Activated CD4-positive, alpha-beta T cell treated with anti-CD3 and anti-CD28 coated beads for 24 hours (primary cell): ENCODE measurements at places on chromosomes 5 and 9.

GRCh38 chr9:22395687-22396141 is 50.9 kb upstream of the DMRTA1 start:
- DNase-seq: no peak

DNA sequence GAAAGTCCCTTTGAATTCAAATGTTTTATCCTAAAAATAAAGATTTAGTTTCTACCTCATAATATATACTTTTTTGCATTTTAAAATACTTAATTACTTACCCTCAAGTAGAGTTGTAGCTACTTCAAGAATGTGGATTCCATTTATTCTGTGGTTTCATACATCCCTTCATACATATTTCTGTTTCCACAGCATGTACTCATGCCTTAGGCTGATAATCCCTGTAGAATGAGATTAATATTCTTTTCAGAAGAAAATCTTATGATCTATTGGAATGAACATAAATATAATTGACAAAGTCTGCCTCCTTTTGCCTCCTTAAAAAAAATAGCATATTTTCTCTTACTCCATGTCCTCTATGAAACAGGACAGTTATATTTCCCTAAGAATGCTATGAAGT is 465.7 kb downstream of the DTWD2 start:
- no peak for DNase-seq

DNA sequence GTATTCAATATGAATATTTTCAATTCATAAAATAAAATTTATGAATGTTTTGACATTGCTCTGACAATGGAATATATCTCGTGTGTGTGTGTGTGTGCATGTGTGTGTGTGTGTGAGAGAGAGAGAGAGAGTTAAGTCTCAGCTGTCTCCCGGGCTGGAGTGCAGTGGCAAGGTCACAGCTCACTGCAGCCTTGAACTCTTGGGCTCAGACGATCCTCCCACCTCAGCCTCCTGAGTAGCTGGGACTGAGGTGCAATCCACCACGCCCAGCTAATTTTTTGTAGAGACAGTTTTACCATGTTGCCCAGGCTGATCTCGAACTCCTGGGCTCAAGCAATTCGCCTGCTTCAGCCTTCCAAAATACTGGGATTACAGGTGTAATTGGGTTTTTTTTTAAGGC is 16.1 kb downstream of the G3BP1 start:
- no peak for DNase-seq

- no peak for DNase-seq
Measured at GRCh38 chr9:89600831-89601230, 4.0 kb upstream of the GADD45G start.

DNA sequence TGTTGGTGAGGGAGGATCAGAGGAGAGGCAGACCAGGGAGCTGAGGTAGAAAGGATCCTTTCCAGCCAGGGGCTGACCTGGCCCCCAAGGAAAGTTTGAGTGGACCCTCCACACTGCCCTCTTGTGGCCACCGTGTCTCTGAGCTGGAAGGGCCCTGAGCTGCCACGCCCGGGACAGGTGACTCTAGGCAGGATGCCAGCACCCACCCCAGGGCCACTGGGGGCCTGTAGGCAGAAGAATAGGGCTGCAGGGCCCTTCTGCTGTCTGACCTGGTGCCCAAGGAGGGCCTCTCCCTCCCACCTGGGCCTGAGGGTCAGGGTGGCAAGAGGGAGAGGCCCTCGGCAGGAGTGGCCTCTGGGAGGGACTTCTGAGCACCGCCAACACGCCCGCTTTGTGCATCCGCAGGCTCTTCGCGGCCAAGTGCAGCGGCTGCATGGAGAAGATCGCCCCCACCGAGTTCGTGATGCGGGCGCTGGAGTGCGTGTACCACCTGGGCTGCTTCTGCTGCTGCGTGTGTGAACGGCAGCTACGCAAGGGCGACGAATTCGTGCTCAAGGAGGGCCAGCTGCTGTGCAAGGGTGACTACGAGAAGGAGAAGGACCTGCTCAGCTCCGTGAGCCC is 76.8 kb downstream of the LMX1B start:
- peak; percentile 29 for DNase-seq

GRCh38 chr9:31700252-31701045 is 684.0 kb upstream of the ACO1 start:
- no peak for DNase-seq

- no peak for DNase-seq
Measured at GRCh38 chr5:79800979-79801827, 111.6 kb downstream of the CMYA5 start.

- peak; percentile 98 for DNase-seq
Measured at GRCh38 chr9:85940832-85941621, at the start of gene NAA35. NAA35 (plus strand) TSS chr9:85941146; CDS start chr9:85942160, 1,014 bp downstream.

- no peak for DNase-seq
Measured at GRCh38 chr5:138149530-138149929, 10.3 kb upstream of the NME5 start.

DNA sequence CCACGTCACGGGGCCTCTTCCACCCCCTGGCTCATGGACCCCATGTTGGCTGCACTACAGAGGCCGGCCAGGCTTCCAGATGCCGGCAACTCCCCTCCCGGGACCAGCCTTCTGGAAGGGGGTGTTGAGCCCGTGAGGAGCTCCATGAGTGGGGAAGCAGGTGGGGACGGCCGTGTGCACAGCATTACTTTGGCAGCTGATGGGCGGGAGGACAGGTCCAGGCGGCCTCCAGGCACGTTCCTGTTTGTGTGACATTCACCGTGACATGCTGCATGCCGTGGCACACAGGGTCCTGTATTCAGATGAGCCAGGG is 29.1 kb upstream of the ABO start:
- no peak for DNase-seq

DNA sequence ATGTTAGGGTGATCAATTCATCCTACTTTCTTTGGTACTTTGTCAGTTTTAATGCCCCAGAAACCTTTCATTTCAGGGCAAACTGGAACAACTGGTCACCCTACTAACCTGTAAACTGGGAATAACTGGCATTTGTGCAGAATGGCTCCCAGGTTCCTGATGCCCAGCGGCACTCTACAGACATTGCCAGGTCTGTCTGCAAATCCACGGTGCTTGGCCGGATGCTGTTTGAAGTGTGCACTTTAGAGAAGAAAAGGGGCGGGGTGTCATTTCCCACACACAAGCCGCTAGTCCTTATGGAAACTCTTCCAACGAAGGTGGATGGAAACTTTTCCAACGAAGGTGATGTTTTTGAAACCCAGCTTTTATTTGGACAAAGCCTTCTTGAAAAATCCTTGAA is 49.9 kb upstream of the OTULINL start:
- no peak for DNase-seq

DNA sequence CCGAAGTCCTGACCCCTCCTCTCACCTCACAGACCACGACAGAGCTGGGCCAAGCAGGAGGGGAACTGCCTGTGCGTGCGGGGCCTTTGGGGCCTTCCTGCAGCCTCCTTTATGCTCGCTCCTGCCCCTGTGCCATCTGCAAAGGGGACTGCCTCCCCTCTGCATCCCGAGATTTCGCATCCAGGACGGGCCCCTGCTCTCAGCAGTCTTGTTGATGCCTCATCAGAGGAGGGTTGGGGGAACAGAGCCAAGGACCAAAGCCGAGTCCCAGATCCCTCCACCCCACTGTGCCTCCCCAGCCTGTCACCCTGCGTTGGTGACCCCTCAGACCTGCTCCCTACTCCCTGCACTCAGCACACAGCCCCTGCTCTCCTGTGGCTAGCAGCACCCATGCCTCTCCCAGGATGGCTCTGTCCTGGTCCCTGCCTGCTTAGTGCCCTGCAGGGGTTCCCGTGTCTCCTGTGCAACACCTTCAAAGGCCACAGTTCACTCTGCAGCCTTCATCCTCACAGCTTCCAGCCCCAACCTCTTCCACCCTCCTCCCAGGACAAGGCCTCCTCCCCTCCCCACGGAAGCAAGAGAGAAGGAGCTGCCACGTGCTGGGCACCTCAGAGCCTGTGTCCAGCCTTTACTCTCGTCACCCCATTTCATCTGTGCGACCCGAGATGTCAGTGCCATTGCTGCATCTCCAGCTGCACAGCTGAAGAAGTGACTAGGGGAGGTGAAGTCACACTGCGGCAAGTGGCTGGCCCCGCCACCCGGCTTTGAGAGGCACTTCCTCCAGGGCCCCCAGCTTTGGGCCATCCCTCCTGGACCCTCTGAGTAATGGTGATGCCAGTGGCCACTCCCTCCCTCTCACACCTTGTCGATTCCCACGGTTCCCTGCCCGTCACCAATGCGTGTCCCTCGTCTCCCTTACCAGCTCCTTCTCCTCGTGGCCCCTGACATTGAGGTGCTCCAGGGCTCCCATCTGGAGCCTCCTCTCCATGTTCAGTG is 62.6 kb upstream of the LRRTM2 start:
- DNase-seq: no peak

DNA sequence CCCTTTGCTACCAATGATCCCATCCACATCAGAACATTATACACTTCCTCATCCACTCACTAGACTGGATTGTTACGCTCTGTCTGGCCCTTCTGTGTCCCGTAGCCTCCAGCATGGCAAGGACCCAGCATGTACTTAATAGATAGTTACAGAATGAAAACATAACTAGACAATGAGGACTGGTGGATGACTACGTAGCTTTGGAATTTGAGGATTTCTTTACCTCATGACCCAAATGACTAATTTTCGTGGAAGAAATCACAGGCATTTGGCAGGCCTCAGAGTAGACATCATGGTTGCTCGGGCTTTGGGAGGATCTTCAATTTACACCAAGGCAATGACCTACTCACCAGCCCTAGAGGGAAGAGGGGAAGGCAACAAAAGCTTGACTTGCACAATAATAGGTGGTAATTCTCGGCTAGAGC is 299.8 kb downstream of the TLE1 start:
- no peak for DNase-seq

GRCh38 chr5:136210259-136210658 is 17.3 kb upstream of the SMIM32 start:
- no peak for DNase-seq

DNA sequence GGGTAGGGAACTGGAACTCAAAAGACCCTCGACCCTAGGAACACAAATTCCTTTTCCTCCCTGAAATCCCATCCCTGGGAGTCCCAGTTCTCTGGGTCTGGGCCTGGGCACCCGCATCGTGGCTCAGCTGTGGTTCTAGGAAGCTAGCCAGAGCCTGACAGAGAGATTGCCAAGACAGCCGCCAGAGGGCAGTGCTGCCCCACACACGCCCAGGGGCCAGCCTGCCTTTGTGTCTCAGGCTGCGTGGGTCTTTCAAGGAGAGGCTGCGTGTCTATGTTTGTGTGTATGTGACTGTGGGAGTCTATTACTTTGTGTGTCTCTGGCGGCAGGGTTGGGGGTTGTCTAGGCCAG is 32.0 kb upstream of the TTLL11 start:
- peak; percentile 61 for DNase-seq

DNA sequence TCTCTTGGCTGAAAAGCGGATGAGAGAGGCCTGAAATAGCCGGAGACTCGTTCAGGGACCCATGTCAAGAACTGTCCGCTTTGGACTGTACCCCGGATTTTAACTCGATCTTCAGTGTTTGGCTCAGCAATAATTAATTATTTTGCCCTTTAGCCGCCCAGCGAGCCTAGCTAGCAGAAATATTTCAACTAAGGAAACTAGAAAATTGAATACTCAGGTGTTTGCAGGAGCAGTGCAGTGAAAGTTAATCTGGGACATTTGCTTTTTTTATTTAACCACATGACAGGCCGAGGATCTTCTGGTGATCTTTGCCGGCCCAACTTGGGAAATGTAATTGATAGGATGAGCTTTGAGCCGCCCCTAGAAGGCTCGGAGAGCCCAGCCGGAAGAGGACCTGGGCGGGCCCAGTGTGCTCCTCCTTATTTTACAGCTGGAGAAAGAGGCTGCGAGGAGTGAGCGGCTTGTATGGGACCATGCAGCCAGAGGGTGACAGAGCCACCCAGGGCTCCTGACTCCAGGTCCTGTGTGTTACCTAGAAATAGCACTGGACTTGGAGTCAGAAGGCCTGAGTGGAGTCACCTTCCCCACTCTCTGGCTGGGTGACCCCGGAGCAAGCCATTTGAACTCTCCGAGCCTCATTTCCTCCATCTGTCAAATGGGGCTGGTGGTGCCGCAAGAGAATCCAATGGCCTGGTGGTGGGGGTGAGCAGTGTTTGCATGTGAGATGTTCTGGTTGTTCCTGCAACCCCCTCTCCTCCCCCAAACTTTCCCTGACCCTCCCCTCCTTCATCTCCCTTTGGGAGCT is 2.4 kb downstream of the PPARGC1B start:
- DNase-seq: no peak

DNA sequence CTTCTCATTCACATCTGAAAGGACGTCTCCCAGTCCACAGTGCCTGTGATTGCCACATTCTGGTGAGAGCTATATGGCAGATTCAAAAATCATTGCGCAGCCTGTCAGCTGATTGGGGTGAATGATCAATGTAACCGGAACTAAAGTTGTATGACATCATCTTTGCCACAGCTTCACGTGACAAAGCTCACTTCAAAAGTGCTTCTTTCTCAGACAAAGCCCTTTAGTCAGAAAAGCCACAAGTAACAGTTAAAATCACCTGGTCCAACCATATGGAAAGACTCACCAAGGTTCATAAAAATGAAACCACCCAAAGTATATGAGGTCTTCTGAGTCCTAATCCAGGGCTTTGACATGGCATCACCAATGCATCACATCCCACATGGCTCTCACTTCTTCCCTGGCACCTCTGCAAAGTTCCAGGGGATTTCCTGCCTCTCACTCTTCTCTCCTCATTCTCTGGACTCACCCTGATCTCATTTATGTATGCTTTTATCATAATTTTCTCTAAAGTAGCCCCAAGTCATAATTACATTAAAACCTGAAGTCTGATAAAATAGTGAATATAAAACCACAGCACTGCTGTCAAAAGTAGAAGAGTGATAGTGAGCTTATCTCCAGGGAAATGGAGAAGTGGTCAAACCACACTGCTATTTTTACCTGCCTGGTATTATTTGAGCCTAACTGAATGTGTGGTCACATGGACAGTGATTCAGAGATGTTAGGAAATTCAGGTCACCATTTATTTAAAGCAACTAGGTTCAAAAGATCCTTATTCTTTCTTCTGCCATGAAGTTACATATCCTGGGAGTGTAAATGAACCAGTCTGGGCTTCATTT is 193.1 kb upstream of the PTGER4 start:
- peak; percentile 15 for DNase-seq

DNA sequence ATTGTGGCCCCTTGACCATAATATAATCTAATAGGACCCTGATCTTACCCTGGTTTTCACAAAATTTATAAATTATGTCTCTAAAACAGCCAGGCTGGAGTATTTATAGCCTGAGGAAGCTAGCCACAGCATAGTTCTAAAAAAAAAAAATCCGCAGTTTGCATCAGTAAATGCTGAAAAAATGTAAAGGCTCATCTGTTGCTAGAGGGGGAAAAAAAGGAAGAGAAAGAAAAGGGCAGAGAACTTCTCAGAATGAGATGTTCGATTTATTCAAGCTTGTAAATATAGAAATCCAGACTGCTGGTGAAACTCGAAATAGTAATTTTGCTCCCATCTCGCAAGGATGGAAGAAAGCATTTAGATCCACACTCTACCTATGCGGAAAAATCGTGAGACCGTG is 467.5 kb downstream of the NTRK2 start:
- DNase-seq: no peak

GRCh38 chr5:121987685-121988073 is 25.9 kb downstream of the SRFBP1 start:
- DNase-seq: no peak

- no peak for DNase-seq
Measured at GRCh38 chr9:36820392-36820861, 213.6 kb downstream of the PAX5 start.

GRCh38 chr9:95048225-95049087 is 269.1 kb downstream of the FANCC start:
- peak; percentile 39 for DNase-seq
